ENCODE measurements at places on chromosomes 13 and 19.

DNA sequence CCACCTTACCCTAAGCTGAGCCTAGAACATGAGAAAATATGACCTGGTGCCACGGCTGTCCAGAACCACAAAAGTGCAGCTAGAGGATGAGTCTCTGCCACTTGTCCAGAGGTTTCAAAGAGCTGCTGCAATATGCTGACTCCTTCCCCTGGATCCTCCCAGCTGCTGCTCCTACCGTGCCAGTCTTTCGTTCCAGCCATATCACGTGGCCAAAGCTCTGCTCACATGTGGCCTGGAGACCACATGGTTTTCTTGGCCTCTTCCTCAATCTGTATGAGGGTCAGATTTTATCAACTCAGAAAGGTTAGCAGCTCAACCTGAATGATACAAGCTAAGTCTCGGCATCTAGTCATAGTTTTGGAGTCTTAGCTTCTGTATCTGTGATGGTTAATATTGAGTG is 3.2 kb upstream of the SACS start:
- no peak for DNase-seq

DNA sequence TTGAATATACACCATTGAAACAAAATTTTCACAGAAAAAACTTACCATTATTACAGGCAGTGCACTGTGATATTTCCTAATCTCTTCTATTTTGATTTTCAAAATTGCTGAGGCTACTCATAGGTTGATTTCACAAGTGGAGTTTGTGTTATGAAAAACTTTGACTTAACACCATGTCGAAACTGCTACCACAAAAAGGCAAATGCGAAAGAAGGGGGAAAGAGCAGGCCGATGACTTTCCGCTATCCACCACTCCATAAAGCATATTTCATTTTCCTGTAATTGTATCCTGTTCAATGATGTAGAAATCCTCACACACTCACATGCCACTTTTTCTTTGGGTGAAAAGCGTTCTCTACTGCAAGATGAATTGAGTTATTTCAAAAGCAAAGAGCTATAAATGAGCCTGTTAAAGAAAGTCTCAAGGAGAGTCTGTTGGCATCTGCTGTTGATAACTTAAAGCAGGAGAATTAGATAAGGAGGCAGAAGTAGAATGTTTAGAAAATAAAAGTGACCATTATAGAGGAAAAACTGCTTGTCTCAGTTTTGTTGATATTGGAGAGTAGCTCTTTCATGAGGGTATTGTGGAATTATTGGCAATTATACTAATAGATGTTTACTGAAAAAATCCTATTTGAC is 18.8 kb downstream of the KL start:
- no peak for DNase-seq

DNA sequence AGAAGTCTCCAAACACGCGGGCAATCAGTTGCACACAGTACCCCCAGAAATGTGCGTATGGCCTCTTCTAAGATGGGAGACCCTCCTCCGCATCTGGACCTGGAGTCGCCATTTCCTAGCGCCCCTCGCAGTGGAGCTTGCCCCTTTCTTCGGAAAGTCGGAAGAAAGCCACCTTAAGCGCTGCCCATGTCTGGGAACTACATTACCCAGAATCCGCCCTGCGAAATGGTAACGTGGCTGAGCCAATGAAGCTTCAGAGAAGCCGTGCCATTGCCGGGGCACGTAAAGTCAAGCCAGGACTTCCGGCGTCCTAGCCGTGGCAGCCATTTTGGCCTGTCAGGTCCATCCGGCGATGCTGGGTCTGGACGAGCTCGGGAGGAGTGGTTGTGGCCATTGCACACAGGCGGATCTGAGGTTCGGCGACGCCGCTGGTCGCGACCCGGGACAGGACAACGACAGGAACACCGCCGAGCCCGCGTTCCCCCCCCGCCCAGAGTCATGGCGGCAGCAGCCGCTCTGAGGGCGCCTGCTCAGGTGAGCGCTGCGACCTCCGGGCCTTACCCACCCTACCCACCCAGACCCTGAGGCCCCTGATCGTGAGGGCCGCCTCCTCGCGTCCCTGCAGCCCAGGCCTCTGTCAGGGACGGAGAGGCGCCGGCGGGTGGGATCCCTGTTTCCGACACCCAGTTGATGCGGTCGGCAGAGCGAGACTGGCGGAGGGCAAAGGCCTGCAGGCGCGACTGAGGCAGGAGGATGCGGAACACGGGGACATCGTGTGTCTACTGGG is at the start of gene ZNF586:
ZNF586 (plus strand) TSS at position 332 of the 787 bp plus-strand sequence; CDS start at position 499, 167 bp downstream.
- DNase-seq = peak; percentile 90

DNA sequence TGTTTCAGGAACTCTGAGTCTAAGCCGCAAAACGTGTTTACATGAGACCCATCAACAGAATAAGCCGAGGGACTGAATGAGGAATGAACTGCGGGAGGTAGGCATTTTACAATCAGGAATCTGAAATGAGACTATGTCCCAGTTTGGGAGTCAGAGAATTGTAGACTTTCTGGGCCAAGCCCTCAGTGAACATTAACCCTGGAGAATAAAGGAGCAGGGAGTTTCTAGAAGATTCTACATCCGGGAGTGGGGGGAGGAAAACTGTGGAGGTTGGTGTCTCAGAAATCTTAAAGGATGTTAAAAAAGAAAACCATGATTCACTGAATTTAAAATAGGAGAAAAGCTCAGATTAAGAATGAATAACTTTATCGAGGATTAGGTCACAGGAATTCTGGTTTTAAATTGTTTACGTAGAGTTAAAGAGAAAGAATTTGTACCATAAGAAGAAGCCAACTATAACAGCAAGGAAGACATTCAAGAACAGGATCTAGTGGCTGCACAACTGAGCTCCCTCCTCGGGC is 18.5 kb downstream of the RFX2 start:
- no peak for DNase-seq

DNA sequence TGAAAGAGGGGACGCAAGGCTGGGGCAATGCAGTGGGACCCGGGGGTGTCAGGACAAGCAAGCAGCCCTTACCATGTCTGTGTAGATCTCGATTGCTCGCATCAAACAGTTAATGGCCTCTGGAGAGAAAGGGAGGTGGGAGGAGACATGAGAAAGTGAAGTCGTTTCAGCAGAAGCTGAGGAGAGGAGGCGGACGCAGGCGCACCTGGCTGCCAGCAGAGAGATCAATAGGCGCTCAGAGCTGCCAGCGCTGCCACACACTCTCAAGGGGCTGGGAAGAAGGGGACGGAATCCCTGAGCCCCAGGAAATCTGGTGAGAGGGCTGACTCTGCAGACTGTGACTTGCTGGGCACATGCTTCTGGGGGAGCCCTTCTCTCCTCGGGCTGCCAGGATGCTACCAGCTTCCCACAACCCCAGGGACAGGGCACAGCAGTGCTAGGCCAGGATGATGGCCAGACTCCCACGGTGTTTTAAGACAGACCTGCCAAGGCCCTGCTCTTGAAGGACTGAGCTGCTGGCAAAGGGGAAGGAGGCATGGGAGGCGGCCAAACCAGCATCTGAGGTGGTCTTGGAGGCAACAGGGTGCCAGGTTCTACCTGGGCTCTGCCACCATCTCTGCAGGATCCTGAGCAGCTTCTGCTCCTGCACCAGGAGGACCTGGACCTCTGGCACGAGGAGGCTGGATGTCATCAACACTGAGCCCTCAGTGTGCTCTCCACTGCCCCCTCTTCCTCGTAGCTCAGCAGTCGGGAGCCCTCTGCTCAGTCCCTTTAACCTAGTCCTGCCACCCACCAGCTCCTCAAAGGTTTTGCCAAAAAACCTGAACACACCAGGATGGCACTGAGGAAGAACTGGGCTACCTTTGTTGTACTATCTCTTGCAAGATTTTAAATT is 11.7 kb upstream of the KPTN start:
- no peak for DNase-seq

GRCh38 chr13:23621316-23621645 is 51.1 kb downstream of the TNFRSF19 start:
- no peak for DNase-seq

DNA sequence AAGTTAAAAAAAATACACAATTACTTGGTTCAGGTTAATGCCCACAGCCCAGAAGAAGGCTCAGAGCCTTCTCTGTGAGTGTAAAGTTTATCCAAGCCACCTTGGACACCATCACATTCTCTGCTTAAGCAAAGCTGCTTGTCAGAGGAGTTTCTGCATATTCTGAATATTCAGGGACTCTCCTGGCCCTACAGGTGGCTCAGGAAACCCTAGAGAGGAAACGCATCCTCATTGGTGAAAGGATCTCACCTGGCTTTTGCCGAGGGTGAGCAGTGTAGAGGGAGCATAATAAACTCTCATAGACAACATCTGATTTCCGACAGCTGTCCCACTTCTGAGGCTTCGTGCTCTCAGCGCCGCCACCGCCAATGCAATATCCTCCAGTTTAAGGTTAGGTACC is 239.9 kb upstream of the TSHZ3 start:
- no peak for DNase-seq

GRCh38 chr19:22609630-22610029 is 24.5 kb upstream of the ZNF492 start:
- DNase-seq = no peak

GRCh38 chr19:34366738-34367623 is 2.0 kb downstream of the GPI start:
- DNase-seq = no peak

DNA sequence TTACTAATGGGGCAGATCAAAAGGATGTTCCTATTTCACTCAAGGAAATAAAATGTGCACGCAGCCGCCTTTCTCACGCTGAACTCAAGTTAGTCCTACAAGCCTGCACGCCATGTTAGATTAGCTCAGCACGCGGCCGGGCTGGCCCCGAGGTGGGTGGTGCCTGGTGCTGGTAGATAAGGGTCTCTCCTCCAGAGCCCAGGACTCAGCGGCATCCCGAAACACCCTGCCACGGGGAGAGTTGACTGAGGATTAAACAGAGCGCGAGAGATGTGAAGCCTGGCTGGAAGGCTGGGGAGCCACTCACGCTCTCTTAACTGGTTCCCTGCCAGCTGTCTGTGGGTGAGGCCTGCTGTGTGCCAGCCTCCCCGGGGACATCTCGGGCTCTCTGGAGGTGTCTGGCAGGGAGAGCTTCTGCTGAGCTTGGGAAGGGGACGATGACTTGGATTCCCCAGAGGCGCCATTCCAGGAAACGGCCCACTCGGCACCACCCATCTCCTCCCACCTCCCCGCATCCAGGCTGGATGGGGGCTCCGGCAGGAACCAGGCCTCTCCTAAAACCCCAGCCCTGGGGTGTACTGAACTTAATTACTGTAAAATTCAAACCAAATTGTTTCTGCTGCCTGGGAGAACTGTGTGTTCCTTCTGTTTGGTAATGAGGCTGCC is 122.2 kb downstream of the KDM4B start:
- DNase-seq = peak; percentile 25

- DNase-seq = no peak
Observed at GRCh38 chr13:44664308-44664707, 88.2 kb upstream of the TSC22D1 start.

DNA sequence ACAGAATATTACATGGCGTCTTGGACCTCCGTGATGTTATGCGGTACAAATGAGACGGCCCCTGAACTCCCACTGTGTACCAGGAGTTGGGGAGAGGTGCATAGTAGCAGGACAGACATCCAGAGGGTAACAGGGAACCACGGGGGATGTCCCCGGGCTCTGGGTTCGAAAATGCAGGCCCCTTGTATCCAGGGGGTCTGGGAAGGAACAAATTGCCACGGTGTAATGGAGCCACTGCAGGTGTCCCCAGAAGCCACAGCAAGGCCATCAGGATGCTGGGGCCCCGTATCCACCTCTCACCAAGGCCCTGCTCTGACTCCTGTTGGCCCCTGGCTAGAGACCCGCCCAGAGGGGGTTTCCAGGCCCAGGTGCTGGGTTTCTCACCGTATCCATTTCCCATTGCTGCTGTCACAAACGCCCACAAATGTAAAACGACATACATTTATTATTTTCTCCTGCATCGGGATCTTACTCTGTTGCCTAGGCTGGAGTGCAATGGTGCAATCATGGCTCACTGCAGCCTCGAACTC is 77.8 kb downstream of the INSR start:
- DNase-seq = no peak

DNA sequence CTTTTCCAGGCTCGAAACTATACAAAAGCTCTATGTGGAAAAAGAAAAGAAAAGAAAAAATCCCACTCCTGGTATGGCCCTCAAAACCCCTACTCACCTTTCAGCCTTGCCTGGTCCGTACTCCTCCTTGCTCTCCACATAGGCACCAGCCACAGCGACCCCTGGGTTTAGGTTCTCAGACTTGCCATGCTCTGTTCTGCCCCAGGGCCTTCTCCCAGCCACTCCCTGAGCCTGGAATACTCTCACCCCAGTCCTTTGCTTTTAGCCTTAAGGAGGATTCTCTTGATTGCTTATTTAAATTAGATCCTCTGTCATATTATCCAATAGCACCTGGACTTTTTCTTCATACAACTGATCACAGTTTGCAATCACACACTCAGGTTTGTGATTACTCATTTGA is 522.5 kb downstream of the DIAPH3 start:
- no peak for DNase-seq

GRCh38 chr19:44552324-44552723 is 22.8 kb upstream of the CEACAM20 start:
- no peak for DNase-seq

- DNase-seq = no peak
Observed at GRCh38 chr13:57874530-57874929, 243.0 kb downstream of the PCDH17 start.

DNA sequence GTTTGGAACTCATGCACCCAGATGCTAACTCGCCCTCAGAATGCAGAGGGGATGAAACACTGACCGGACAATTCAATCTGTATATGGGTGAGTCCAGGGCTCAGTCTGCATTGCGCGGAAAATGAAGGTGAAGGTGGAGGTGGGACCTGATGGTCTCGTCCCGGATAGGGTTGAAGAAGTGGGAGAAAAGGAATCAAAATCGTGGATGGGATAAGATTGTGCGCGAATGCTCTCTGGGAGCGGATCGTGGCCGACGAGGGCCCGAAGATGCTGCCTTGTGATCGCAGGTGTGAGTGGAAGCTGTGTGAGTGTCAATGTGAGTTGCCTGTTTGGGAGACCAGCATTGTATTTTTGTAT is 594 bp upstream of the ZNF850 start:
- DNase-seq = no peak

- DNase-seq = no peak
Observed at GRCh38 chr13:96072392-96072791, 17.5 kb upstream of the HS6ST3 start.

DNA sequence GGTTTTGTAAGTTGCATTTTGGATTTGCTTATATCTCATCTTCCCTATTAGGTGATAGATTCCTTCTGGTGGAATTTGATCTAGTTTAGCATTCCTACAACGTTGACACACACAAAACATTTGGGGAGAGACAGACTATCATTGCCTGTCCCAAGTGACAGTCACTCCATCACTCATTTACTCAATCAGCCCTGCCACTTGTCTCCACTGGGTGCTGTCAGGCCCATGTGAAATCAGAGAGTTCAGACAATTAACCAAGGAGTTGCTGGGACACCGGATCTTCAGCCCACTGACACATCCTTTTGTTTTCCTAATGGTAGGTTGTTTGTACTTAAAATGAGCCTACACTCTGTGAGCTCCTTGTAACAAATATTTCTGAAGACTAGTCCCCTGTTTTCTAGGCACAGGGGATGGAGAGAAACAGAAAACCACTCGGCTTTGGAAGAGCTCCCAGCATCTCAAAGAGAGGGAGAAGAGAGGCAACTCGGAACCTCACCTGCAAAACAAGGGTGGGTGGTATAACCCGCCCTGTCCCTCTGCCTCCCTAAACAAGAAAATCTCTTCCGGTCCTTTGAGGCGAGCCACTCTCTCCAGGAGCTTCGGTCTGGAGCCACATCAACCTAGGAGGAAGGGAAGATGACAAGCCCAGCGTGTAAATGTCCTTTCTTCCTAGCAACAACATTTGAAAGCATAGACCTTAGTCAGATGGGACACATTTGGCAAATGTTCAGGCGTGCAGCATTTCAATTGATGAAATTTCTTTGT is 440.9 kb upstream of the KLF12 start:
- no peak for DNase-seq

GRCh38 chr19:45117671-45118070 is 24.7 kb downstream of the PPP1R37 start:
- no peak for DNase-seq

- DNase-seq = no peak
Observed at GRCh38 chr13:110304256-110304655, 2.7 kb downstream of the COL4A1 start.

Measured in muscle of back (tissue), 13 donors.